ENCODE measurements at places on chromosomes 4 and X.
A peak's percentile ranks its signal among the peaks of the same experiment; 100 is the strongest.

DNA sequence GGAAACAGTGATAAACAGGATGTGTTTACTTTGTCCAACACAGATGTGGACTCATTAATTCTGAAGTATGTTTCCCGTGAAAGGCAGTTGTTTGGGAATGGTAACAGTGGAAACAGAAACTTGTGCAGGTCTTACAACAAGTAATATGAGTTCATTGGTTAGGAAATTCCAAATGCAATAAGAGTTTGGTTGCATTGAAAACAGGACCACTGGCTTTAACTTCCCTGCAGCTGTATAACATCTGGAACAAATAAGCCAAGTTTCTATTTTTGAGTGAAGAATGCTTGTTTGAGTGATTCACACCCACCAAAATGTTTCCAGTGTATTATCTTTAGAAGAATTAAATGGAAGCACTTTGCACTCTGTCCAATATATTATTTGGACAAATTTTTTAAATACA is 82.4 kb upstream of the BMP3 start:
- DNase-seq = no peak

DNA sequence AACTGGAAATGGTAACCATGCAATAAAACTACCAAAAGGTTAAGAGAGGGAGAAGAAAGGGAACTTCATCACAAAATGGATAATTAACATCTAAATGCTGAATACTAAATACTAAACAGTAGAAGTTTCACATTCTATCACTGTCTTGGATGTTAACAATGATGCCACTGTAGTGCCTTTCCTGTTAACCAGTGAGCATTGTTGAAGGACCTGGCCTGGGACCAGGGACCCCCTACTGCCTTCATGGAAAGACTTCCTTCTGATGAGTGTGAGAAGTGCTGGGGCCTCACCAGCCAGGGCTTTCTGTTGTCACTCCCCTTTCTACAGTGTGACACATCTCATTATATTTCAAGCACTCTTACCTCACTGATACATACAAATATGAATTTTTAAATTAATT is 739.3 kb upstream of the FTHL17 start:
- DNase-seq = no peak

DNA sequence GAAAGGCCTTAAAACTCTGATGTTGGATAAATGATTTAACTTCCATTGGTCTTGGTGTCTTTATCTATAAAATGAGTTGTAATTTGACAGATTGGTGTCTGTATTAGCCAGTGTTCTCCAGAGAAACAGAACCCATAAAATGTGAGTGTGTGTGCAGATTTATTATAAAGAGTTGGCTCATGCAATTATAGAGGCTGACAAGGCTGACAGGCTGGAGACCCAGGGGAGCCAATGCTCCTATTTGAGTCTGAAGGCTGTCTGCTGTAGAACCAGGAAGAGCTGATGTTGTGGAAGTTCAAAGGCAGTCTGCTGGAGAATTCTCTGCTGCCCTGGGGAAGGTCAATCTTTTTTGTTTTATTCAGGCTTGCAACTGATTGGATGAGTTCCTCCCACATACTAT is 131.7 kb downstream of the SLC4A4 start:
- no peak for DNase-seq

DNA sequence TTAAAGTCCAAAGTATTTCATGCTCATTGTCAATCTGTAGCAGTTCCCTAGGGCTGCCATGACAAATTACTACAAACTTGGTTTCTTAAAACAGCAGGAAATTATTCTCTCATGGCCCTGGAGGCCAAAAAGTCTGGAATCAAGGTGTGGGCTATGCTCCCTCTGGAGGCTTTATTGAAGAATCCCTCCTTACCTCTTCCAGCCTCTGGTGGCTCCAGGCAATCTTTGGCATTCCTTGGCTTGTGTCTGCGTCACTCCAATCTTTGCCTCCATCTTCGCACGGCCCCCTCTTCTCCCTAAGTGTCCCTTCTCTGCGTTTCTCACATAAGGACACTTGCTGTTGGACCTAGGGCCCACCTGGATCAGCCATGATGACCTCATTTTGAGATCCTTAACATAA is 170.4 kb downstream of the SMIM20 start:
- DNase-seq = no peak

GRCh38 chr4:124028182-124028581 is 631.6 kb downstream of the SPRY1 start:
- DNase-seq = no peak

GRCh38 chr4:153232768-153233167 is 28.5 kb downstream of the TRIM2 start:
- DNase-seq = no peak

- peak; percentile 13 for DNase-seq
Observed at GRCh38 chrX:21905953-21906352, 34.6 kb upstream of the SMS start.

DNA sequence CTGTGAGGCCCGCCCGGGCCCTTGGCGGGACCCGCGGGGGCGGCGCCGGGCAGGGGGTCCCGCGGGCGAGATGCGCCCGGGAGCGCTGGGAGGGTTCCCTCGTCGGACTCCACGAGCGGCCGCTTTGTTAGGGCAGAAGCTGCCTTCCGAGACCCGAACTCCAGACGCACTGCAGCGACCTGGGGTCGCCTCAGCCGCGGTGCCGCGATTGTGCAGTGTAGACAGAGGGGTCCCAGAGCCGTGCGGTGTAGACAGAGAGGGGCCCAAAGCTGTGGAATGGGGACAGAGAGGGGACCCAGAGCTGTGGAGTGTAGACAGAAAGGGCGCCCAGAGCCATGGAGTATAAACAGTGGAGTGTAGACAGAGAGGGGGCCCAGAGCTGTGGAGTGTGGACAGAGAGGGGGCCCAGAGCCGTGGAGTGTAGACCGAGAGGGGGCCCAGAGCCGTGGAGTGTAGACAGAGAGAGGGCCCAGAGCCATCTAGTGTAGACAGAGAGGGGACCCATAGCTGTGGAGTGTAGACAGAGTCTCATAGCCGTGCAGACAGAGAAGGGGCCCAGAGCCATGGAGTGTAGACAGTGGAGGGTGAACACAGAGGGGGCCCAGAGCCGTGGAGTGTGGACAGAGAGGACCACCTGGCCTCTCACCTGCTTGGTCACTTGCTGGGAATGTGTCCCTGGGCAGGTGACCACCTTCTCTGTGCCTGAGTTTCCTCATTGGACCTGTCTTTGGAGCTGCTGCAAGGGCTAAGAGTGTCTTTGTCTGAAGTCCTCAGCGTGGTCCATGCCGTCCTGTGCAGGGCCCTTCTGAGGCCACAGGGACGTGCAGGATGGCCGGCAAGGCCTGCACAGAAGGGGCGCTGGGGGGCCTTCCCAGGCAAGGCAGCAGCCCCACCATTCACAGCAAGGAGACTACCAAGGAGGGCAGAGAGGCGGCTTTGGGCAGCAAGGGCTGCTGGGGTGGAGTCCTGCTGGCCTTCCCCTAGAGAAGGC is 875 bp downstream of the RGS12 start:
- DNase-seq = no peak

DNA sequence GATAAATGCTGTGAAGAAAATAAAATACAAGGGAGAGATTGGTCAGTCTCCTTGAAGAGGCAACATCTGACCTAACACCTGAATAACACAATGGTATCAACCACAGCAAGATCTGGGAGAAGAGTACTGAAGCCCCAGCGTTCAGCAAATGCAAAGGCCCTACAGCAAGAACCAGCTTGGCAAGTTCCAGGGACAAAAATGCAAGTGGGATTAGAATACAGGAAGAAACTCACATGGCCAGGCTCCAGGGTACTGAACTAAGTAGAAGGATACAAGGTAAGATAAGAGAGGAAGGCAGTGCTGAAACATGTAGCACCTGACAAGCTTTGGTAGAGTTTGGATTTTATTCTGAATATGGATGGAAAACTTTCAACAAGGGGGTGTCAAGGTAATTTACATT is 3.6 kb downstream of the SMIM14 start:
- DNase-seq = no peak

- DNase-seq = no peak
Observed at GRCh38 chr4:16652732-16653305, 245.6 kb downstream of the LDB2 start.

- DNase-seq = peak; percentile 11
Observed at GRCh38 chrX:106481341-106481740, 130.4 kb upstream of the RADX start.
